ENCODE measurements at places on chromosomes 4 and X.

DNA sequence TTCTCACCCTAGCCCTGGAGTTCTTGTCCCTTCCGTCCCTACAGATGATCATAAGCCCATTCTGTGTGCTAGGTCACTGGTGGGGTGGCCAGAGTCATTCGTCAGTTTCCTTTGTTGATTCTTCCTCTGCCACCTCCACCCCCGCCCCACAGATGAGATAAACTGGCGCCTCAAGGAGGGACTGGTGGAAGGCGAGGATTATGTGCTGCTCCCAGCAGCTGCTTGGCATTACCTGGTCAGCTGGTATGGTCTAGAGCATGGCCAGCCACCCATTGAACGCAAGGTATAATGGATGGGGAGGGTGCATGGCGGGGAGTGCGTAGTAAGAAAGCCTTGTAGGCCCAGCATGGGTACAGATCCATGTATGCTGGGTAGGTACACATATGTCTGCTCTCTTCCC is 6.4 kb downstream of the USP11 start:
- no peak for DNase-seq

DNA sequence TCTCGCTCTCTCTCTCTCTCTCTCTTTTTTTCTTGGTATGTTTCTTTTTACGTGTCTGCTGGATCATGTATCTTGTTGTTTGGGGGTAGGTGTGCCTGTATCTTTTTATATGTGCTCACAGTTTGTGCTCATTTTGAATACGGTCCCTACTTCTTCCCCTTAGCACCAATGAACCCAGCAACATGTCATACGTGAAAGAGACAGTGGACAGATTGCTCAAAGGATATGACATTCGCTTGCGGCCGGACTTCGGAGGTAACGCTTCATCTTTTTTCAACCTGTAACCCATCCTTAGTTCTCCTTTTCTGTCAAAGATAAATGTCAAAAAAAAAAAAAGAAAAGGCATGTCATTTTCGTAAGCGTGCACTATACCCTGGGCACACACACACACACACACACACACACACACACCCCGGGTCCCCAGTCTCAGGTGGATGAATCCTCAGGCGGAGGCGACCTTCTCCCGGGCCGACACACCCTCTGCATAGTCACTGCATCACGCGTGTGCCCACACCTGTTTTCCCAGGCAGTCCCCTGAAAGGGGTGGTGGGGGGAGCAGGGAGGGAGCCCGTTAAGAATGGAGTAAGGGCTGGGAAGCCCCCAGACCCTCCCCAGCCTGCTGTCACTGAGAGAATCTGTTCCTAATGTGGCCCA is 511 bp downstream of the GABRB1 start:
- no peak for DNase-seq

DNA sequence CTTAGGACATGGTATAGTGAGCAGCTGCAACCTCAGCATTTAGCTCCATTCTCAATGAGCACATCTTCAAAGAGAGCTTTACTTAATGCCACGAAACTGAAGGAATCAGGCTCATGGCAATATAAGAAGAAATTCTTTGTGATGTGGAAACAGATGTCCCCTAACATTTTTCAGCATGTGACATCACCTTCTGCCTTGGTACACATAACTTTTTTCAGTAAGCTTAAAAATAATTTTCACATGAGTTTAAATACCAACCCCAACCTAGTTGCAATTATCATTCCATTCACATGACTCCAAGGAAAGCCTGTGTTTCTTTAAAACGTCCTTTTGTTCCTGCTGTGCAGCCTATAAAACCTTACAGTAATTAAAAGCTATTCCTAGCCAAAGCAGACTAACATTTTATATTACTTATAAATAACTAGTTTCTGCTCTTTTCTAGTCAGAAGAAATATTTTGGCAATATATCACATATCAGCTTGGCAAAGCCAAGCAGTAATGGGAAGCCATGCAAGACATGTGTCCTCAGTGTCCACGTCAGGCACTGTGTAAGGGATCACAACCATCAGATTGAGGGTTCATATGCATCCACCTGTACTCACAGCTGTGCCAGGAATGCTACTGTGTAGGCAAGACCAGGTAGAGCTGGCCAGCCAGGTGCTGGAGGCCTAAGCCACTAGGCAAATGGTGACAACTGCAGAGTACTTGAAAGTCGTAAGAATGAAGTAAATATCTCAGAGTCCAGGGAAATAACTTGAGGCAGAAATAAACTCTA is 466.6 kb downstream of the INPP4B start:
- no peak for DNase-seq

GRCh38 chr4:146256328-146256727 is 42.0 kb downstream of the REELD1 start:
- no peak for DNase-seq

- DNase-seq = no peak
Observed at GRCh38 chrX:105331244-105331643, 110.8 kb upstream of the TEX13A start.

GRCh38 chr4:147580396-147580795 is 36.8 kb upstream of the TMEM184C start:
- no peak for DNase-seq

DNA sequence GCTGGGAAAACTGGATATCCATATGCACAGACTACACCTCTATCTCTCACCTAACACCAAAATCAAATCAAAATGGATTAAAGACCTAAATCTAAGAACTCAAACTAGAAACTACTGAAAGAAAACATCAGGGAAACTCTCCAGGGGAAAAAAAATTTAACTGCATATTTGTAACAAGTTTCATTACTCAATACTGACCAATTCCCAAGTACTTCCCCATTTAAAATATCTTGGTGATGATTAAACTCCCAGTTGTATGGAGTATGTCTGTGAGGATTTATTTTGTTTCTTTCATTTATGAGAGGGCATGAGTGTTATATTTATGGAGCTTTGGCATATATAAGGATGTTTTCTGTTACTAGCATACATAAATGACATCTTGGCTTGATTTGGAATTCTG is 112.3 kb upstream of the IL15 start:
- DNase-seq = no peak

DNA sequence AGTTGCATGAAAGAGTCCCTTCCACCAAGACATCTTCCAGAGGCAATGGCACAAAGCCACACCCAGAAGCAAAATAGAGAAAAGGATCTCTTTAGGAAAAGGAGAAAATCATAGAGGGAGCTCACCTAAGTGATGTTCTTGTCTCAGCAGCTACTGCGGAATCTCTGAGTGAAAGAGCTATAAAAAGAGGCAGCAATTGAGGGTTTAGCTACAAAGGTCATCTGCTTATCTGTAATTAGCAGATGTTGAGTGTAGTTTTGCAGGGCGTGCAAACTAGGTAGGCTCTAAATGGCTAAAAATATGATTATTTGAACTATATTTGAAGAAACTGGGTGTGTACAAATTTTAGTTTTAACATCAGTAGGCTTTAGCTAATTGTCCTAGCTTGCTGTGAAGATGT is 276.0 kb downstream of the HS3ST1 start:
- DNase-seq = no peak

- DNase-seq = no peak
Observed at GRCh38 chr4:13762130-13762529, 134.6 kb upstream of the BOD1L1 start.

DNA sequence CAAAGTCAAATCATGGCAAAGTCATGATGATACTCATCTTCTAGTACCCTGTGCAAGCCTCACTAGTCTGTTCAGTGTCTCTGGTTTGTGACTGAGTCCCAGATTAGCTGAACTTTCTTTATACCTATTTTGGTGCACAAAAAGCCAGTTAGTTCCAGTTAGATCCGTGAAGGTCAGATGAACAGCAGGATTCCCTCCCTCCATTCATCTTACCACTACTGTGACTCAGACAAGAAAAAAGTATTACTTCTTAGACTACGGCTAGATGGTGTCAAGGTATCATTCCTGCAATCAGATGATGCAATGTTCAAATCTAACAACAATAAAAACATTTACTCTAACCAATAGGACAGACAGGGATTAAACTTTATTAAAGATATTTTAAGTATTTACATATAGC is 30.4 kb downstream of the ARHGEF6 start:
- DNase-seq = no peak

- DNase-seq = no peak
Observed at GRCh38 chrX:25531096-25531495, 515.3 kb upstream of the ARX start.

GRCh38 chr4:87046121-87046551 is 111.3 kb downstream of the AFF1 start:
- DNase-seq = no peak

- no peak for DNase-seq
Observed at GRCh38 chrX:124594017-124594651, 247.8 kb downstream of the SH2D1A start.

- no peak for DNase-seq
Observed at GRCh38 chrX:74291577-74291963, 12.4 kb upstream of the ZCCHC13 start.

DNA sequence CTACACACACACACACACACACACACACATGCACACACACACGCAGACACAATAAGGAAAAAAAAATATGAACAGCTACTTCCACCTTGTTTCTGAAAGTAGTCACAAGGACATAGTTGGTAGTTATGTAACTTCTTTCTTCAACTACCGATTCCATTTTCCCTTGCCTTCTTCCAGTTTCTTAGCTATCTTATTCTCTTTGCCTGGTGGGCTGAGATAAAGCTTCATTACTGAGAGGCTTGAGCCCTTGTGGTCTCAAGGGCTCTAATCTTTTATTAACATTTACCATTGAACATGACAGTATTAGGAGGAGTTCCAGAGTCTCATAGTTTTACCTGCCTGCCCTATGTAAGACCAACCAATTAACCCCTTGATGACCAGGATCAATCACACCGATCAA is 8.9 kb upstream of the SMIM10 start:
- DNase-seq = no peak

GRCh38 chrX:112851161-112851779 is 10.6 kb upstream of the AMOT start:
- DNase-seq = no peak

DNA sequence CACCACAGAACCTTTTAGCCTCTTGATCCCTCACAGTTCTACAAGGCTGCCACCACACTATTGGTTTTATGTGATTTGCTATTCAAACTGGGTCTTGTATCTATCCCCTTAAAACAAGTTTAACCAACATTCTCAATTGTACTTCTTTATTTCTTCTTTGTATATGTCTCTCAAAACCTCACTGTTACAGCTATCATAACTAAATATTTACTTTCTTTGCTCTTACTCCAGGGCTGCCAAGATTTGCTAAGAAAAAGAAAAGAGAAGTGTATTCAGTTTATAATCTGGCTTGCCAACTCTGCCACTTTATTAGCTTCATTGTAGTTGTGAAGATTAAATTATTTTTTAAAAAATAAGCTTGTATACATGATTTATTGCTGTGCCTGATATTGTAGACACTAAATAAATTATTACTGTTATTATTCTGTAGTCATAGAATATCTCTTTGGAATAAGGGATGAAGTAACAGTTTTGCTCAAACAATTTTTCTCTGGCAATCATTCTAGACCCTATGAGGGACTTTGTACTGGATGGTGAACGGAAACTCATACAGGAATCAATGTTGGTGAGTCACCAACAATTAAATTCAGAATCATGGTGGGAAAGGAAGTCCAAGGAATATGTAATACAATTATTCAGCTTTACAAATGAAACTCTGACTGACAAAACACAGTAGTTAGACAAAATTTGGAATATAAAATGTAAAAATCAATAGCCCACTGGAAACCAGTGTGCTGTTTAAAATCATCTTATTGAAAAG is 127.1 kb upstream of the DCAF8L1 start:
- DNase-seq = no peak

DNA sequence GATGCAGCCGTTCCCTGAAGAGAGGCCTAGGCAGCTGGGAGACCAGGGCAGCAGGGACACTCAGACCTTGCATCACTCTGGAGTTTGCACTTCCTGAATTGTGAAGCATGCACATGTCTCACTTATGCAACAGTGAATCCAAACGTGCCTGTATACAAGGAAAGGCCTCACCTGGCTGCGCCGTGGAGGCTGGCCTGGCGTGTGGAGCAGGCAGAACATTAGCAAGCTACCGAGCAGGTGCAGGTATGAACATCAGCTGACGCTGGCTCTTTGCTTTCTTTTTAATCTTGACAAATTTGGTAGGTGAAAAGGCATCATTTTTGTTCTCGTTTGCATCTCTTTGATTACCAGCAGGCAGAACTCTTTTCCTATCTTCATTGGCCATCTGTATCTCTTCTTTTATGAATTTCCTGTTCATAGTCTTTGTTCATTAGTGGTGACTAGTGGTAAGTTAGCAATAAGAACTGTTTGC is 37.1 kb upstream of the IRAK1 start:
- DNase-seq = no peak

DNA sequence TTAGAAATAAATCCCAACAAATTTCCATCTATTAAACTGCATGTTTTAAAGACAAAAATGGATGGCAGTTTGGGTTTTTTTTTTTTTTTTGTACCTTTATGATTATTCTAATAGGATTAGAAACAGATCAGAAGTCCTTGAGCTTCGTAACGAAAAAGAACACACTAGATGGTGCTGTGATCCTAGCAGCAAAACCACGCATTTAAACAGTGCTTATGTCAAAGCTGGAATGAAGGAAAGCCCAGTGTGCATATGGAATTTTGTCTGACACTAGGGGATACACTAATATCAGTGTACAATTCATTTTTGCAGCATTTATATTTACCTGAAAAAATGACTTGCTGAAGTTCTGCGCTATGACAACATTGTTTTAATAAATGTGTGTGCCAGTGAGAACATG is 229.1 kb downstream of the VEGFC start:
- no peak for DNase-seq

- no peak for DNase-seq
Observed at GRCh38 chrX:153970357-153971123, 1.1 kb downstream of the HCFC1 start.

DNA sequence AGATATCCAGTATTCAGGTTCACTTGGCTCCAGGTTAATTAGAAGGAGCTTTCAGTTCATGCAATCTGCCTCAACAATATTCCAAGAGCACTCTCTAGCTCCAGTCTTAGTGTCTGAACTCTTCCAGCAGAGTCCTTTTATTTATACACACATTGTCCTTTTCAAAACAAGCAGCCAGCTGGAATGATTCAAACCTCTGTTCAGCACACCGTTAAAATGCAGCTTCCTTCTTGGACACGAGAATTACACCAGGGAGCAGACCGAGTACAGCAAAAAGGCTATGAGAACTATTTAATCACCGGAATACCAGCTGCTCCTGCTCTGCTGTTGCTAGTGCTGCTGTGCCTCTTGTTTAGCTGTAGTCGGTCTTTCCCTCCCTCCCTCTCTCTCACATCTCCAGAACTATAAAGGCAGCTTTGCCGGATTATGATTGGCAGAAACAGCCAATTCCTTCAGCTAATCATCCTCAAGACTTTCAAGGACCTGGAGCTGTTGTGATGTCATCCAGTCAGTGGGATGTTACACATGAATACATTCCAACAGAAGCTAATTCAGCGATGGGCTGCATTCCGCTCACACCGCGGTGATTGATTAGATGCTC is at the start of gene NDST4:
NDST4 (minus strand) TSS at position 115 of the 601 bp plus-strand sequence. CDS start 36,584 bp downstream, outside the sequence.
- DNase-seq = peak; percentile 60

DNA sequence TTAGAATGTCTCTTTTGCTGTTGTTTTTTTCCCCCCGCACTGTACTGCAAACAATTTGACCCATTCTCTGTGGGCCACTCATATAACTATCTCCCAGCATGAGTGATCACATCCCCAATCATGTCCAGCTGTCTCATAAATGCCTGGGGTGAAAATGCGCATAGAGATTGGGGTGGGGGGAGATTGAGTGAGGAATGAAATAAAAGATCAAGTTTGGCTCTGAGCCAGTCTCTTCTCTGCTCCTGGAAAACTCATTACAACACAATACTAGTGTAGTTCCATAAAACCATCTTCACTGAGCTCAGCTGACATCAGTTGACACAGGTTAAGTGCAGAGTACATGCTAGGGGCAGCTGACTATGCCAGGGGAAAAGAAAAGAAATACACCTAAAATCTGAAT is 96.9 kb downstream of the EGF start:
- DNase-seq = no peak

Data from left forelimb (tissue), 1 donor.